ENCODE measurements at places on chromosomes 12 and 14.

- DNase-seq = no peak
Observed at GRCh38 chr12:47281667-47282171, 202.0 kb upstream of the AMIGO2 start.

- DNase-seq = no peak
Observed at GRCh38 chr12:59472273-59472672, 123.6 kb upstream of the SLC16A7 start.

DNA sequence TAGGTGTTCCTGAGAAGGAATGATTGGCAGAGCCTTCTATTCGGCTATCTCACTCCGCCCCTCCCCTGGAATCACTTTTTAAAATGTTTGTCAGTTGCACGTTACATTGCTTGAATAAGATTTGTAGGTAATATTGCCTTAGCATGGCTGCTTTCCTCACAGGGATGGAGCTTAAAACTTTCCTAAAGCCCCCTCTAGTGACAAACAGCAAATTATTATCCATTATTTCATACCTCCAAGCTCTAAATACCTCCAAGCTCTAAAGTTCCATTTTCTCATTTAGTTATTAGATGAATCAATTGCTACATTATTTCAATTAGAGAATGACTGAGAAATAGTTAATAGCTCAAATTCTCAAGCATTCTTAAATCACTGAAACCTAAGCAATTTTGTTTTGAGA, 5.1 kb upstream of the SPATA7 start:
- no peak for DNase-seq

DNA sequence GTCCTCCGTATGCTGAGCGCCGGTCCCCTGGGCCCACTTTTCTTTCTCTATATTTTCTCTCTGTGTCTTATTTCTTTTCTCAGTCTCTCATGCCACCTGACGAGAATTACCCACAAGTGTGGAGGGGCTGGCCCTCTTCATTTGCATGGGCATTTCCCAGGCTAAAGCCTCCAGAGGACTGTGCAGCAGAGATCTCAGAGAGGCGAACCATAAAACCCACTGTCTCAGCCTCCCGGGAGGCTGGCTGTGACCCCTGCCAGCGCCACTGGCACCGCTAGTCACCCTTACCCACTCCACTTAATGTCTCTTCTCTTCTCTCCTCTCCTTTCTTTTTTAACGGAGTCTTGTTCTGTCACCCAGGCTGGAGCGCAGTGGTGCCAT, 7.1 kb upstream of the SERPINA9 start:
- no peak for DNase-seq

DNA sequence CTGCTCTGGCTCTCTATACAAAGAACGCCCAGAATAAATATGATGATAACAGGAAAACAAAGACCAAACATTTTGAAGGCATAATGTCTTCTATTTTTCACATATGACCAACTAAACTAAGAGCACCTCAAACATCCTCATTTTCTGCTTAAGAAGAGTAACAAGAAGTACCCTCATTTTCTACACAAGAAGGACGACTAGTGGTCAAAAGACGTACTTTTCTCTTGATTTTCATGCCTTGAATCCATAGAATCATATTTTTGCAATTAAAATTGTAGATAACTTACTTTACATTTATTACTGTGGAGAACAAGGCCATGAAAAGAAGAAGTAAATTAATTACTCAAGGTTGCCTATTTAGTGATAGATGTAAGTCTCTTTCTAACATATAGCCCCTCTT, 358.6 kb downstream of the DUSP6 start:
- peak; percentile 27 for DNase-seq

DNA sequence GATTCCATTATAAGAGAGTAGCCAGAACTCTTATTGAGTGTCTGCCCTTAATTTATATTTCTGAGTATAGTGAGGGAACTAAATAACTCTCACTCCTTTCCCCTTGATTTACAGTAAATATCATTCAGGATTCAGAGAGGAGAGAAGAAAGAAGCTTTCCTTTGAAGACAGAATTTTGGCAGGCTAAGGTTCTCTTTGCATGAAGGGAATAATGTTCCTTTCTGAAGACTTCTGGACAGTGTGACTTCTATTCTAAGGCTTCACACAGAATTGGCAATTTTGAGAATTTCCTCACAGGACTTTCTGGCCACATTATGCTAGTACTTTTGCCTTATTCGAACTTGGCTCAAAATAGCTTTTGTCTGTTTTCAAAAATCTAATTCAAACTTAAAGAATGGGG, 352.2 kb upstream of the FBXO33 start:
- DNase-seq = no peak

- DNase-seq = no peak
Observed at GRCh38 chr12:109744986-109745942, 31.6 kb downstream of the FAM222A start.

DNA sequence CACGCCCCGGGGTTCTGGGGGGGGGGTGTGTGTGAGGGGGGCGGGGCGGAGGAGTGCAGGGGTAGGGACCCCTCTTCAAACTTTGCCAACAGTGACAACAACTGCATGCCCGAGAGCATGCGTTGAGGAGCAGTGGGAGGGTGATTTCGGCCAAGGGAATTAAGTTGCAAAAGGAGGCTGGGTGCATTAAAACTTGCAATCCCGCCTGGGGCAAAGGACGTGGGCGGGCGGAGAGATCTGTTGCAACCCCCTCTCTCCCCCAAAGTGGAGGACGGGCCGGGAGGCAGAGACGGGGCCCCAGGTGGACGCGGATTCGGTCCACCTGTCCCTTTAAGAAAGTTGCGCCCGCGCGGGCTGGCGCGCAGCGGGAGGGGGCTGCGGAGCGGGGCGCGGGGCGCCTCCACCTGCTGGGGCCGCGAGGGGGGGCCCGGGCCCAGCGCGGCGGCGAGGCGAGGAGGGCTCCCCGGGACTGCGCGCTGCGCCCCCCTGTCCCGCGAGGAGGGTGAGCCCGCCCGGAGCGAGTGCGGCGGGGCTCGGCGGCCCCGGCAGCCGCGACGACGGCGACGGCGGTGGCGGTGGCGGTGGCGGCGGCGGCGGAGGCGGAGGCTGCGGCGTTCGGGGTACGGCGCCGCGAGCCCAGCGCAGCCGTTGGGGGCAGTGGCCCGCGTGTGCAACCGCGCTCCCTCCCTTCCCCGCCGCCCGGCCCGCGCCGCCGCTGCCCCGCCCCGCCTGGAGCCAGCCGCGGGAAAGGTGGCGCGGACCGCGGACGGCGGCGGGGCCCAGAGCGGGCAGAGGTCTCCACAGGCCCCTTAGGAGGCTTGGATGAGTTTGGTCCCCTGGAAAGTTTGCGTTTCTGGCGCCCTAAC, 530 bp upstream of the FOXN4 start:
- no peak for DNase-seq

DNA sequence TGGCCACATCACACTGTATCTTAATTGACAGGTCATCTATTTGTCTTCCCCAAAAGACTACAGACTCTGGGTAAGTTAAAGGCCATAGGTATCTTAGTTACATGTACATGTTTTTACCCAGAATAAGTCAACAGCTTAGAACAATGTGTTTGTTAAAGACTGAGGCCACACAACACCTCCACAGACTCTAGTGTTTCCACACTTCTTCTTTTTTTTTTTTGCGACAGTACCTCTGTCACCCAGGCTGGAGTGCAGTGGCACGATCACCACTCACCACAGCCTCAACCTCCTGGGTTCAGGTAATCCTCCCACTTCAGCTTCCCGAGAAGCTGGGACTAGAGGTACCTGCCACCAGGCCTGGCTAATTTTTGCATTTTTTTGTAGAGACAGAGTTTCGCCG, 1.3 kb downstream of the GPN3 start:
- no peak for DNase-seq

GRCh38 chr12:121812320-121812871, 8.6 kb downstream of the SETD1B start:
- DNase-seq = peak; percentile 34

- DNase-seq = no peak
Observed at GRCh38 chr12:26845057-26845666, 12.2 kb upstream of the ITPR2 start.

DNA sequence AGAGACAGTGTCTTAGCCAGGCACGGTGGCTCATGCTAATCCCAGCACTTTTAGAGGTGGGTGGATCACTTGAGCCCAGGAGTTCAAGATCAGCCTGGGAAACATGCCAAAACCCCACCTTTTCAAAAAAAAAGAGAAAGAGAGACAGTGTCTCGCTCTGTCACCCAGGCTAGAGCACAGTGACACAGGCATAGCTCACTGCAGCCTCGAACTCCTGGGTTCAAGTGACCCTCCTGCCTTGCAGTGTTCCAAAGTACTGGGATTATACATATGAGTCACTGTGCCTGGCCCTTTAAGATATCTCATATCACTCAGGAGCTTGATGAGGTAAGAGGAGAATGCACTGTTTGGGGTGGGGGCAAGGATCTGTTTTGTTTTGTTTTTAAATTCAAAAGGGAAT, 48.1 kb upstream of the LTBP2 start:
- DNase-seq = no peak

GRCh38 chr12:131867471-131867870, 27.0 kb upstream of the ULK1 start:
- no peak for DNase-seq

- DNase-seq = no peak
Observed at GRCh38 chr14:36493761-36494160, 26.3 kb downstream of the NKX2-1 start.

DNA sequence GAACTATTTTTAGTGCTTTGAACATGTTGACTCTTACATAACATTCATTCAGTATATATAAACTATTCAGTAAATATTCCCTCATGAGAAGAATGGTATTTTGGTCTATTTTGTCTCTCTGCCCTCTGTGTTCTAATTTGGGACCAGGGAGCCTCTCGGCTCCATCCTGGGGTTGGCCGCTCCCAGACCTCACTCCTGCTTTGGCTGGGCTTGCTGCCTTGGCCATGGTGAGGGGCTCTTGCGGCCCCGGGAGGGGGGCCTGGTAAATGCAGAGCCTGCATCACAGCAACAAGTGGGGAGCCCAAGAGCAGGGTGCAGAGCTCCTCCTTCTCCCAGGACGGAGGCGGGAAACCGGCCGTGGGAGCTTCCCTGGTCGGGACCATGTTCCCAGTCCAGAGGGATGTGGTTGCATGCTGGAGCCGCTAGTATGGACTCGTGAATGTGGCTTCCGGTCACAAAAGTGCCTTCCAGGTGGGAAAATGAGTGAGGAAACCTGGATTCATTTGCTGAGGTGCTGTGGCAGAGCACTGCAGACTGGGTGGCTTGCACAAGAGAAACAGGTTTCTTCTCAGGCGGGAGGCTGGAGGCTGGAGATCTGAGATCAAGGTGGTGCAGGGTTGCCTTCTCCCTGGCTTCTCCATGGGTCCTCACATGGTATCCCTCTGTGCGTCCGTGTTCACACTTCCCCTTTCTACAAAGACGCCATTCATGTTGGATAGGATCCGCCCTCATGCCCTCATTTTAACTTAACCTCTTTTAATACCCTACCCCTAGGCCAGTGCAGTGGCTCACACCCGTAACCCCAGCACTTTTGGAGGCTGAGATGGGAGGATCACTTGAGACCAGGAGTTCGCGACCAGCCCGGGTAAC, 250.2 kb downstream of the CACNA1C start:
- DNase-seq = no peak

All from NCI-H446 (cell line).